ENCODE measurements at places on chromosomes 5 and 9.

DNA sequence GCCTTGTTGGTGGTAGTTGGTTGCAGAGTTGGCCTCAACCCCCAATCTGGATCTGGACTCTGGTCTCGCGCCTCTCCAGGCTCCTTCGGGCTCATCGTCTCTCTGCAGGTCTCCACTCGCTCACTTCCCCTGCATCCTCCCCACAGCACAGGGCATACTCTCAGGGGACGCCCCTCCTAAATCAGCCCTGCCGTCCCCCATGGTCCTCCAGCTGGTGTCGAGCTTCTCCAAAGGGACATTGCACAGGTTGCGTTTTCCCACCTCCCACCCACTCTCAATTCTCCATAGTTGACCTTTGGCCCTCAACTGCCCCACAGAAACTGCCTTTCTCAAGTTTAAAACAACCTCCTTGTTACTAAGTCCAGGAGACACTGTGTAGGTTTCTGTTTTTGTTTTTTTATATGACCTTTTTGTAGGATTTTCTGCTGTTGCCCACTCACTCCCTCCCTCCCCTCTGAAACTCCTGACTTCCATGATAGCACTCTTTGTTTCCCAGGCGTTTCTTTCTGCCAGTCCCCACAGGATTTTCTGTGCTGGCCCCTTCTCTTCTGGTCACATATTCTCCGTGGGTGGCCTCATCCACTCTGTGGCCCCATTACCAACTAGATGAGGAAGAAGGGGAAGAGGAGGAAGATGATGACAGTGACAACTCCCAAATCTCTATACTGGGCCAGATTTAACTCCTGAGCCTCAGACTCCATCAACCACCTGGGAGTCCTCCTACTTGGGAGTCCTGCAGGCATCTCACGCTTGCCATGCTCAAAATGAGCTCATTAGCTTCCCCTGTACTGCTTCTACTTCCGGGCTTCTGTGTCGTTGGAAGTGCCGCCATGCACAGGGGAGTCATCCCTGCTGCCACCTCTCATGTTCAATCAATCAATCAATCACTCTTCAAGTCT lies 50.3 kb downstream of the ALG2 start:
- no peak for DNase-seq

DNA sequence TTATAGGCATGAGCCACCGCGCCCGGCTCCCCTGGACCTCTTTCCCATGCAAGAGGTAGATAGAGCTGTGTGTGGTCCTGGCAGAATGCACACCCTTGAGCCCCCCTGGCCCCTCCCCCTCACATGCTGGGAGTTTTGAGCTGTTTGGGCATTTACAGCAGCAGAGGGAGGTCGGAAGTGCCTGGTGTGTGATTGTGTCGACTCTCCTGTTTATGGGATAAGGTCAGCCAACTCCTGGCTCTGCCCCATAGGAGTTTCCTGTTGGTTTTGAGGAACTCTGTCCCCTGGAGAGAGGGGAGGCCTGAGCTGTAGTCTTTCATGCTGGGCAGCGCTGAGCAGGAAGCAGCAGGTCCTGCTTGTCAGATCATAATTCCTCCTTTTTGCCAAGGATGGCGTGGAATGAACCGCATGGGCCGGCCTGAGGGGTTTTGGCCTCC lies 6.0 kb downstream of the LRRC8A start:
- no peak for DNase-seq

DNA sequence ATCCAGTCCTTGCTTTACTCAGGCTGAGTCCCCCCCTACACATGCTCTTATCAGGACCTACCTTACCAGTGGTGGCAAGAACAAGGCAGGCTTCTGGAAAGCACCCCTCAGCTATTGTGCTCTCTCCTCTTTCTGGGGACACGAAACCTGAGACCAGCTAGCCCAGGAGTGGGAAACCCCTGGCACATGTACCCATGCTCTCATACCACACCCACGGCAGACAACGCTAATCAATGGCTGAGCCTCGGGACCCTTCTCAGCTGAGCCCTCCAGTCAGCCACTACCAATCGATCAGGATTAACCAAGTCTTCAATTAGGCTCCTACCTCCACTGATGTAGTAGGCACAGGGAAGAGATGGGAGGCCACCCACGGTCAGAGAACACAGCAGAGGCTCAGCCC lies 65.1 kb downstream of the VAV2 start:
- DNase-seq: no peak

DNA sequence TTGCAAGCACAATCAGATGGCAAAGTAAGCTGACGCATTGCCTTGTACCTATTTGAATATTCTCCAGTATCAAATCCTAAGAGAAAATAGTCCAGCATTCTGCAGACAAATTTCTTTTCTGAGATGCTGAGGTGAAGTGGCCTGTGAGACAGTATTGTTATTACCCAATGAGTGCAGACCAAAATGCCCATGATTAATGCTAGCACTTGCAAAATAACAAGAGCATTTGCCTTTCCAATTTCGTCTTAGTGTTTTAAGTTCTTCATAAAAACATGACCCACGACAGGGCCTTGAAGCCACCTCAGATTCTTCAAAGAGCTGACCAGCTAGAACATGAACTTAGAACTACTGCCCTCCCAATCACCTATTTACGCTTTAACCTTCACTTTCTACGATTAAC lies 2.6 kb upstream of the IQGAP2 start:
- DNase-seq: no peak

GRCh38 chr9:21777701-21778100 lies 24.7 kb upstream of the MTAP start:
- DNase-seq: no peak

DNA sequence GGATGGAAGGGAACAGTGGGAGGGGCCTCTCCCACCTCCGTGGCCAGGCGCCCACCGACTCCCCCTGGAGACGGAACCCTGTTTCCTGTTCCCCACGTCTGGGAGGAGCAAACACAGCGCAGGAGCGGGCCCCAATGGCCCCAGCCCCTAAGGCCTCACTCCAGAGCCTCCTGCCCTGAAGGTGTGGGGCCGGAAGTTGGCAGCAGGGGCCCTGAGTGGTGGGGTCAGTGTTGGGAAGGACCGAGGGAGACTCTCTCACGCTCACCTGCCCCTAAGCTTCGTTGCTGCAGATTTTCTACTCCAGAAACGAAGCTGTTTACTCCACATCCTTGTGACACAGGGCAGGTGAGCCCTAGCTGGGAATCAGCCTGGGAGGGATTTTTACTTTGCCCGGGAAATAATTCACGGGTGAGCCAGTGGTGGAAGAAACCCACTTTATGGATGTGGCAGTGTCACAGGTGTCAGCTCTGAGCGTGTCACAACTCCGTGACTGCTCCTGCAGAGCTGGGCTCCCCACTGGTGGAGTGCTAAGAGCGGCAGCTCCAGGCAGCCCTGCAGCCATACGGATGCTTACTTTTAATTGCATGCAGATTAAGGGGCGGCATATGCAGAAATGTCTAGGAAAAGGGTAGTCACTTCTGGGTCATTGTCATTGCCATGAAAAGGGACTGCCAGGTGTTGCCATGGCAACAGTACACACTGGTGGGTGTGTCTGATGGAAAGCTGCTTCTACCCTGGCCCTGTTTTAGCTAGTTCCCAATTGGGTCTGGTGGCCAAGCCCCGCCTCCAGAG lies 77.5 kb upstream of the OLFM1 start:
- DNase-seq: no peak

- DNase-seq: no peak
Measured at GRCh38 chr5:174625591-174626350, 98.6 kb upstream of the MSX2 start.

GRCh38 chr9:87884578-87885459 lies 2.1 kb downstream of the SPATA31E1 start:
- DNase-seq: no peak

DNA sequence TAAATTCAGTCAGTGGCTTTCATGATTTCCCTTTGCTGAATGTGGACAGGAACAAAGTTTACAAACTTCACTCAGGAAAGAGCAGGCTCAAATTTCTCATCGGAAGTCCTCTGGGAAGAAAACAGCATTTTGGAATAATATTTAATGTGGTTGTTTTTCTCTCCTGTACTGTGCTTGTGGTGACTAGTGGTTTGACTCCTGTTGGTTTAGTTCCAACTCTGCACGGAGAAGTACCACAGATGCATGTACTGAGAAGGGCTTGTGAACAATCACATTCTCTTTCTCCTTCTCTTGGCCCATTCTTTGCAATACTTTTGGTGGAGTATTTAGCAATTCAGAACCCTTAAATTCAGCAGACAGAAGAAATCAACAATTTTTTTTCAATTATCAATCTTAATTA lies 13.3 kb downstream of the MPDZ start:
- DNase-seq: no peak

DNA sequence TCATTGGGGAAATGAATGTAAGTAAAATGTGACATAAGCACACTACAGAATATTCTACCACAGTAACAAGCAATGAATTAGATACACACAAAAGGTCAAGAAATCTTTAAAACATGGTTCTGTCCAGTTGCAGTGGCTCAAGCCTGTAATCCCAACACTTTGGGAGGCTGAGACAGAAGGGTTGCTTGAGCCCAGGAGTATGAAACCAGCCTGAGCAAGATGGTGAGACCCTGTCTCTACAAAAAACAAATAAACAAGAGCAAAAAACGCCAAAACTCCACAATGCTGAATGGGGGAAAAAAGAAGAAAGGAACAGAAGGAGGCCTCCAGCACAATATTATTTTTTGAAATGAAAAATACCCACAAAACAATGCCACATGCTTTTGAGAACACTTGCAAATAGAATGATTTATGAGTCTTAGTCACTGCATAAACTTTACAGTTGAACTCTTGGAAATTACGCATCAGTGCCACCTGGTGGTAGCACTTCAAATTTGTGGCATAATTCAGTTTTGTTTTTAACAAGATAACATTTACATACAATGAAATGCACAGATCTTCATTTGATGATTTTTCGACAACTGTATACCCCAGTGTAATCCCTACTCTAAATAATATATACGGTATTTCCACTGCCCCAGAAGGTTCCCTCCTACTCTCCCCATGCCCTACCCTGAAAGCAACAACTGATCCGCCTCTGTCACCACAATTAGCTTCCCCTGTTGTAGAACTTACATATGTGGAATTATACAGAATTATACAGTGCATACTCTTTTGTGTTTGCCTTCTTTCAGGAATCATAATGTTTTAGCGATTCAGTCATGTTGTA lies 14.4 kb upstream of the SPINK4 start:
- peak; percentile 37 for DNase-seq

DNA sequence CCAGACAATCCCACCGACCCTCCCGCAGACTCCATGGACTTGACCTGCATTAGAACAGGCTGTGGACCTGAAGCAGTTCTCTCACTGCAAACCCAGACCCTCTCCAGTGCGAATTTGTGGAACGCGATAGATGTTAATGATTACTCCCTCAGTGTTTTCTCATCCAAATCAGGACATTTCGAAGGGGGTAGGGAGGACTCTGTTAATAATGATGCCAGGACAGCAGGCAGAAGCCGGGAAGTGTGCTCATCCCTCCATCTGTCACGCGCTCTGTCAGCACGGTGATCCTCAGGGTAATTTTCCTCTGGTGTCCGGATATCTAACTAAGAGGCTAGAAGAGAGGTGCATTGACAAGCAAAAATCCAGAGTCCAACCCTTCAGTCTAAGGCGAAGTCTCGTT lies 18.8 kb downstream of the RAPGEF1 start:
- no peak for DNase-seq

DNA sequence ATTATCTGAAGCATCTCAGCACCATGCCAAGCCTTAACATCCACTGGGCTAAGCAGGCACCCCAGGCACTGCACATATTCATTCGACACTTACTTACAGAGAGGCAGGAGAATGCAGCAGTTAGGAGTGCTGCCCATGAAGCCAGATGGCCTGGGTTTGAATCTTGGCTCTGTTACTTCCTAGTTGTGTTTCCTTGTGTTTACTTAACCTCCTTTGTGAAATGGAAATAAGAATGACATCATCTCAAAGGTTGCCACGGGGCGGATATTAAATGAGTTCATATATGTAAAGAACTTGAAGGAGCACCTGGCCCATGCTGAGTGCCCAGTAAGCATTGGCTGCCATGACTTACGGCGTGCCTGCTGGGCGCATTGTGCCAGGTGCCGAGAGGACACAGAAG lies 565.2 kb downstream of the CDK5RAP2 start:
- DNase-seq: no peak

- DNase-seq: no peak
Measured at GRCh38 chr5:160466116-160466515, 44.5 kb downstream of the PTTG1 start.

DNA sequence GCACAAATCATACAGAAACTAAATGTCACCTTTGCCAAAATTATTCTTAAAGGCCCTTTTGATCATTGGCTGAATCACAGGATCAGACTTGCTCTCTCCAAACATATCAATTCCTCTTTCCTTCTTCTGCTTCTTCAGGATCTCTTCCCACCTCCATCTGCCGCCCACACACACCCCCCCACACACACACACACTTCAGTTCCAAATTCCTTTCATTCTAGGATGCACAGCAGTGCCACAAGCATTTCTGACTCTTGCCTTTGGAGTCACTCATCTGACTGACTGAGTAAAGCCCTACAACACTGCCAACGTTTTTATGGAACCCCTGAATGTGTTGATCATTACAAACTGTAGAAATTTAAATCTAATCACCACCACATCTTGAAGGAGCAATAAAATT lies 22.9 kb downstream of the DNAH5 start:
- peak; percentile 8 for DNase-seq

- DNase-seq: no peak
Measured at GRCh38 chr5:2266641-2267240, 384.0 kb upstream of the IRX4 start.

- no peak for DNase-seq
Measured at GRCh38 chr5:54539001-54539400, 21.4 kb downstream of the SNX18 start.

- no peak for DNase-seq
Measured at GRCh38 chr9:89138463-89139390, 39.9 kb downstream of the SHC3 start.

GRCh38 chr5:141850244-141850768 lies 27.9 kb downstream of the PCDH1 start:
- DNase-seq: no peak

DNA sequence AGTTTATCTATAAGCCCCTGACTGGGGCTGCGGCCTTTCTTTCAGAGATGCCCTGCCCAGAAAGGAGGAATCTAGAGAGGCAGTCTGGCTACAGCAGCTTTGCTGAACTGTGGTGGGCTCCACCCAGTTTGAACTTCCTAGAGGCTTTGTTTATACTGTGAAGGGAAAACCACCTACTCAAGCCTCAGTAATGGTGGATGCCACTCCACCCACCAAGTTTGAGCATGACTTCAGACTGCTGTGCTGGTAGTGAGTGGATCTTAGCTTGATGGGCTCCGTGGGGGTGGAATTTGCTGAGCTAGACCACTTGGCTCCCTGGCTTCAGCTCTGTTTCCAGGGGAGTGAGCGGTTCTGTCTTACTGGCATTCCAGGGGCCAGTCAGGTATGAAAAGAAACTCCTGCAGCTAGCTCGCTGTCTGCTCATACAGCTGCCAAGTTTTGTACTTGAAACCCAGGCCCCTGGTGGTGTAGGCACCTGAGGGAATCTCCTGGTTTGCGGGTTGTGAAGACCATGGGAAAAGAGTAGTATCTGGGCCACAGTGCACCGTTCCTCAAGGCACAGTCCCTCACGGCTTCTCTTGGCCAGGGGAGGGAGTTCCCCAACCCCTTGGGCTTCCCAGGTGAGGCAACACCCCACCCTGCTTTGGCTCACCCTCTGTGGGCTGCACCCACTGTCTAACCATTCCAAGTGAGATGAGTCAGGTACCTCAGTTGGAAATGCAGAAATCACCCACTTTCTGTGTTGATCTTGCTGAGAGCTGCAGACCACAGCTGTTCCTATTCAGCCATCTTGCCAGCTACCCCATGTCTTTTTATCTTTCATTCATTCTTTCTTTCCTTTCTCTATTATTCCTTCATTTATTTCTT lies 211.8 kb upstream of the C9orf72 start:
- no peak for DNase-seq

- DNase-seq: no peak
Measured at GRCh38 chr5:143023411-143024096, 253.4 kb downstream of the ARHGAP26 start.

- DNase-seq: no peak
Measured at GRCh38 chr5:136213919-136214493, 21.0 kb upstream of the SMIM32 start.
